ENCODE measurements at places on chromosomes 5 and 9. TPM values are rescaled to one million over a fixed set of nuclear protein-coding genes. Genes with fewer than 3 reads are reported as not detected.

GRCh38 chr9:35728041-35728971 lies 3.7 kb downstream of the TLN1 start:
- H3K4me3 ChIP-seq = no peak overlapping the region
- H3K27me3 ChIP-seq = no peaks in the 10 kb centered on the region
- no peaks in the 10 kb centered on the region for H3K36me3 ChIP-seq
- peaks cover 54% of the 10 kb centered on the region for H3K4me1 ChIP-seq
- peak; percentile 82 for DNase-seq

DNA sequence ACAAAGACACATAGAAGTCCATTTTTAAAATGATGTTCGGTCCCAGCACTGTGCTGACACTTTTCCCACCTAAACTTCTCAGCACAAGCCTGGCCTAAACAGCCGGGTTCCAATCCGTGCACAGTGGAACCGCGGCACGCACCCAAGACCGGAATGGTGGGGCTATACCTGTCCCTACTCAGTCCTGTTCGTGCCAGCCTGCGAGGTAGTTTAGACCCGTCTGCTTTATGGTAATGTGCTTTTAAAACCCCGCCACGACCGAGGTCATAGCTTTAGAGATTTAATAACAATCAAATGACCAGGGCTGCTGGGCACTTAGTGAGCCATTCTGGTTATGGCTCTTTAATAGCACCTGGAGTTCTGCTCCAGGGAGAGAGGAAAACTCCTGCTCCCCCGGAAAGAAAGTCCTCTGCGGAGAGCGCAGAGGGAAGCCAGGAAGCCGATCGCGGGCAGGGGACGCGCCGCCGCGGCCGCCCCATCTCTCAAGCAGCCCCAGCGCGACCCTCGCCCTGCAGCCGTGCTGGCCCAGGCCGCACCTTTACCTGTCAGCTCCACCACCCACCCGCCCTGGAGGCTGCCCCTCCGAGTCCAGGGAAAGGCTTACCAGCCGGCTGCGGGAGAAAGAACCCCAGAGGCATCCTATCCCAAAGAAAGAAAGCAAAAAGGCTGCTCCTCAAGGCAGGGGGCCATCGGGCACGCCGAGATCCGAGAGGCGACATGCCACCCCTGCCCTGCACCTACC lies 511 bp downstream of the ARL15 start:
- peaks cover 11% of the 10 kb centered on the region for H3K4me1 ChIP-seq
- no peaks in the 10 kb centered on the region for H3K36me3 ChIP-seq
- H3K27me3 ChIP-seq = no peaks in the 10 kb centered on the region
- H3K4me3 ChIP-seq = peak overlapping the region; percentile 79
- peak overlapping the region; percentile 81 for H3K27ac ChIP-seq
- peak; percentile 23 for DNase-seq

TRIM32 gene
- total RNA-seq = 25.1 TPM

PCDHB14 gene
- 0.75 TPM for total RNA-seq

CYLC2 gene
- total RNA-seq = not detected
